ENCODE measurements at places on chromosomes 12 and 14.

- no peak for DNase-seq
These were observed 250.2 kb upstream of the RTL1 start for GRCh38 chr14:101153691-101154090.

- DNase-seq, result no peak
These were observed 51.8 kb downstream of the SMUG1 start for GRCh38 chr12:54136844-54137580.

DNA sequence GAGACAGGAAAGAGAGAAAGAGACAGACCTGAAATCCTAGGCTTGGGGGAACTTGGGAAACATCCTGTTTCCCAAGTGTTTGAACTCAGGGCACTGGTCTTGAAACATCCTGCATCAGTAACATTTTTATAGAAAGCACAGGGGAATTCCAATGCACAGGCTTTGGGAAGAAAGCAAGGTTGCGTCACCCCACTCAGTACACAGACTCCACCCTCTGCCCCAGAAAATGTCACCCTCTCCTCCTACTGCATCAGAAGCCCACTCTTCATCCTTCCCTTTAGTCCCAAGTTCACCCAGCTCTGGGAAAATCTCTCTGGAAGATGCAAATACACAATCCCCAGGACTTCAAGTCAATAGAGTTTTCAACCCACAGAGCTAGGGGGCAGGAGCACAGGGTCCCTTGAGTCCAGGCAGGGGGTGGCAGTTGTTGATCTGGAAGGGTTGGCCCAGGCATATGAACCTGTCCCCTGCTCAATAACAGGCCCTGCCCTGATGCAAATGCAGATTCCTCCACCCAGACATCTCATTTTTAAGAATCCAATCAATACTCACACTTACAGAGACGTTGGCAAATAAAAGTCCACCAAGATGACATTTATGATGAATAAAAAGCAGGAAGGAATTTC, 1.7 kb downstream of the RDH16 start:
- DNase-seq, result no peak

- DNase-seq, result no peak
These were observed 435.8 kb downstream of the NRXN3 start for GRCh38 chr14:78605897-78606500.

DNA sequence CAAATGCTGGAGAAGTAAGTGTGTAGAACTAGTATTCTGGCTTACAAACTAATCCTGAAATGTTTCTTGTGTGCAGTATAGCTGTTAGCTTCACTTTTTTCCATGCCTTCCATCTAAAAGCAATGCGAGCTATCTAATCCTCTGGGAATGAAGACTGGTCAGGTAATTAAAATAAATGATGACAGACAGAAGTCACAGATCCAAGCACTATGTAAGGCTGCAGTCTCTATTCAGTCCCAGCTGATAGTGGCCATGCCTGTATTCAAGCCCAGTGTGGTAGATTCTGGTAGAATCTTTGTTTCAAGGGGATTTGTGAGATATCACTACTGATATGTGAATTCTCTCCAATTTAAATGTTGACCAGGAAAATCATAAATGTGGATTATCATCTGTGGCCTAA, 637.2 kb downstream of the TMTC2 start:
- DNase-seq, result no peak
